ENCODE measurements at places on chromosomes 5 and 9. TPM values are rescaled to one million over a fixed set of nuclear protein-coding genes. Genes with fewer than 3 reads are reported as not detected.

SUSD3 gene
- total RNA-seq = 9.7 TPM

C5 gene
- 485 TPM for total RNA-seq

OBP2B gene
- not detected for total RNA-seq

GRCh38 chr9:78775696-78776295 lies 478.9 kb downstream of the PSAT1 start:
- no peak for DNase-seq
- H3K36me3 ChIP-seq = no peaks in the 10 kb centered on the region
- no peaks in the 10 kb centered on the region for H3K4me1 ChIP-seq
- H3K27me3 ChIP-seq = no peaks in the 10 kb centered on the region
- no peak overlapping the region for H3K27ac ChIP-seq

DNA sequence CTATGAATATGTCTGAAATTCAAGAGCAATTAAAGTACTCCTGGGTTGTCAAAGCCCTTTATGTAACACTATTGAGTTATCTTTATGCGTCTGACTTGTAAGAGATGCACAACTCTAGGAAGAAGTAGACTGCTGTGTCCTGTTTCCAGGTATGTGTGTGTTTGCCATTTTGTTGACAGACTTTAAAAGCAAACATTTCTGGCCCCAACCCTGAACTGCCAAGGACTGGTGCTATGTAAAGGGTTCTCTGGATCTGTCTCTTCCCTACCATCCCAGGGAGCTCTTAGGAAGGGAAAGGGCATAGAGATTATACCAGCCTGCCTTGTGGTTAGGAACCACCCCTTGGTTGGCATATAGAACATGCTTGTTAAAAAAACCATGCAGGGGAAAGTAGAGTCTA lies 12.1 kb downstream of the SLC22A5 start:
- H3K4me1 ChIP-seq = peaks cover 10% of the 10 kb centered on the region
- H3K36me3 ChIP-seq = peaks cover 5% of the 10 kb centered on the region
- no peaks in the 10 kb centered on the region for H3K27me3 ChIP-seq
- no peak for DNase-seq
- H3K4me3 ChIP-seq = no peak overlapping the region

DNA sequence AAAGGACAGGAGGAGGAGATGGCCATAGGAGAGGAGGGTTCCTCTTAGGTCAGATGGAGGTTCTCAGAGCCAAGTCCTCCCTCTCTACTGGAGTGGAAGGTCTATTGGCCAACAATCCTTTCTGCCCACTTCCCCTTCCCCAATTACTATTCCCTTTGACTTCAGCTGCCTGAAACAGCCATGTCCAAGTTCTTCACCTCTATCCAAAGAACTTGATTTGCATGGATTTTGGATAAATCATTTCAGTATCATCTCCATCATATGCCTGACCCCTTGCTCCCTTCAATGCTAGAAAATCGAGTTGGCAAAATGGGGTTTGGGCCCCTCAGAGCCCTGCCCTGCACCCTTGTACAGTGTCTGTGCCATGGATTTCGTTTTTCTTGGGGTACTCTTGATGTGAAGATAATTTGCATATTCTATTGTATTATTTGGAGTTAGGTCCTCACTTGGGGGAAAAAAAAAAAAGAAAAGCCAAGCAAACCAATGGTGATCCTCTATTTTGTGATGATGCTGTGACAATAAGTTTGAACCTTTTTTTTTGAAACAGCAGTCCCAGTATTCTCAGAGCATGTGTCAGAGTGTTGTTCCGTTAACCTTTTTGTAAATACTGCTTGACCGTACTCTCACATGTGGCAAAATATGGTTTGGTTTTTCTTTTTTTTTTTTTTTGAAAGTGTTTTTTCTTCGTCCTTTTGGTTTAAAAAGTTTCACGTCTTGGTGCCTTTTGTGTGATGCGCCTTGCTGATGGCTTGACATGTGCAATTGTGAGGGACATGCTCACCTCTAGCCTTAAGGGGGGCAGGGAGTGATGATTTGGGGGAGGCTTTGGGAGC lies 3.1 kb downstream of the EGR1 start:
- H3K4me1 ChIP-seq = peaks cover 16% of the 10 kb centered on the region
- no peak overlapping the region for H3K27ac ChIP-seq
- H3K4me3 ChIP-seq = no peak overlapping the region
- peaks cover 13% of the 10 kb centered on the region for H3K36me3 ChIP-seq
- no peak for DNase-seq
- no peaks in the 10 kb centered on the region for H3K27me3 ChIP-seq

DNA sequence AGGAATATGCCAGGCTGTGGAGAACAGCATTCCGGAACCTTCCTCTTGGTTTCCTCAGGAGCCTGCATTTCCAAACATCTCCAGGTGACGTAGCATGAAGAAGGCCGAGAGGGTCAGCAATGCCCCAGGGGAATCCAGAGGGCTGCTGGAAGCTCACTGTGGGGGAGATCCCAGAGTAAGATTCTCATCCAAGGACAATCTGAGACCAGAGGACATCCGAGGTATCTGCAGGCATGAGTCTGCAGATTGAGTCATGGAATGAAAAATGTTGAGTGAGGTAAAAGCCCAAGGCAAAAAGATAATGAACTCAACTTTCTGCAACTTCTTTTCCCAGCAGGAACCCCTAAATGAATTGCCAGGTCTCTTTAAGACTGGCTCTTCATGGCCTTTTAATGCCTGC lies 73.5 kb downstream of the KIF4B start:
- no peak overlapping the region for H3K27ac ChIP-seq
- peaks cover 5% of the 10 kb centered on the region for H3K27me3 ChIP-seq
- H3K4me3 ChIP-seq = no peak overlapping the region
- no peak for DNase-seq
- H3K4me1 ChIP-seq = no peaks in the 10 kb centered on the region
- no peaks in the 10 kb centered on the region for H3K36me3 ChIP-seq

DNA sequence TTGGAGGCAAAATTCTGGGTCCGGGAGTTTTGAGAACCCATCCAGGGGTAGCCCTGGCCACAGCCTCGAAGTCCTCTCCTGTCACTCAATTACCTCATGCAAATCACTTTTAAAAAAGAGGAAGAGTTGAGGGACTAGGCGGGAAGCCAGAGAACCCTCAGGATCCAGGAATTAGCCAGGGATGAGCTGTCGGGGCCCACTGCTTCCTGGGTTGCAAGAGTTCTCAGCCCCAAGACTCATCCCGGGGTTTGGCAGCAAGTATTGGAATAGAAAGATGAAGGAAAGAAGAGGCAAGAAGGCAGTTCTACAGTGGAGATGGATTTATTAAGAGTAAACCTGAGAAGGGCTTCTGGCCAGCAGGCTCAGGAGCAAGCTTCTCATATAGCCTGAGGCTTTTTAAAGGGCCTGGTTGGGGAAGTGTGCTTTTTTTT lies 25.6 kb downstream of the C9orf50 start:
- H3K36me3 ChIP-seq = no peaks in the 10 kb centered on the region
- H3K27ac ChIP-seq = no peak overlapping the region
- no peak for DNase-seq
- H3K27me3 ChIP-seq = peaks cover 3% of the 10 kb centered on the region
- H3K4me3 ChIP-seq = no peak overlapping the region

DNA sequence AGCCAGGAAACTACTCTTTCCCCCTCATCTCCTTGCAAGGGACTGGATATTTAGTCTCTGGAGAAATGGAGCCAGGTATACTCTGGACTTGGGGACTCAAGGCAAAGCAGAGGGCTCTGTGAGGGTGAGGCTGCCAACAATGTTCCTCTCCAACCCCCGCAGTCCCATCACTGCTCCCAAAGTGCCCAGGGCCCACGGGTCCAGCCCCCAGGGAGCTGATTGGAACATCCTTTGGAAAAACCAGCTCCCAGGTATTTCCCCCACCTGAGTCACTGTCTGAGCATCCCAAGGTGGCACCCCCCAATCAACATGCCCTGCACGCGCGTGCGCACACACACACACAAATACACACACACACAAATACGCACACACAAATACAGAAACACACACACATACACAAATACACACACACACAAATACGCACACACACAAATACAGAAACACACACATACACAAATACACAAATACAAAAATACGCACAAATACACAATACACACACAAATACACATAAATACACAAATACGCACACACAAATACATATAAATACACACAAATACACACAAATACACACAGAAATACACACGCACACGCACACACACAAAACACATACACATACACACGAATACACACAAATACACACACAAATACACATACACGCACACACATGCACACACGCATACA lies 137.4 kb downstream of the DAB2IP start:
- H3K4me1 ChIP-seq = no peaks in the 10 kb centered on the region
- no peaks in the 10 kb centered on the region for H3K36me3 ChIP-seq

DNA sequence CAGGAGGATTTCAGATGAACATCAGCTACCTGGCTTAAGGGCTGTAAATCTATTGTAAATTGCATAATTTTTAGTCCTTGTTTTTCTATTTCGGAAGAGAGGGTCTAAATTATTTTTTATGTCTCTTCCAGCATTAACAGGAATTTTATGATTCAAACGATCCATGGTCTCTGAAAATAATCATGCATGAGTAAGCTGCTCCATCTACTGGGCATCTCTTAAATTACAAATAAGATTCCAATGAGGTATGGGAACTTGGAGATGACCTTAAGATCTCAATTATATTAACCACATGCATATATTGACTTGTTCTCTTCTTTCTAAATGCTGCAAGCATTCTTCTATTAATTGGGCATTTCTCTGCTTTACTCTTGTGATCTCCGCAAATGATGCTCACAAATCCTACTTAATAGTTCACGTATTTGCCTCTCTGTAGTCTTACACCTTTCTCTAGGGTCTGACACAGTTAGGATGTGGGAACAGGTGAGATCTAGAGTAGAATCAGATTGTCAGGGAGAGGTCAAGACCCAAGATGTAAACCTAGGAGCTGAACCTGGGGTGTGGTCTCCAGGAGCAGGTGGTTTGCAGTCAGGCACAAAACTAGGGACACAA lies 86.9 kb downstream of the NUDT12 start:
- H3K27me3 ChIP-seq = no peaks in the 10 kb centered on the region
- DNase-seq = no peak
- no peak overlapping the region for H3K27ac ChIP-seq
- H3K4me1 ChIP-seq = no peaks in the 10 kb centered on the region
- no peak overlapping the region for H3K4me3 ChIP-seq
- H3K36me3 ChIP-seq = no peaks in the 10 kb centered on the region

- H3K4me3 ChIP-seq = no peak overlapping the region
- H3K27ac ChIP-seq = no peak overlapping the region
- H3K36me3 ChIP-seq = peaks cover 4% of the 10 kb centered on the region
- H3K27me3 ChIP-seq = no peaks in the 10 kb centered on the region
These were observed 4.9 kb downstream of the RNF183 start for GRCh38 chr9:113298311-113298710.

- no peak for DNase-seq
- no peaks in the 10 kb centered on the region for H3K36me3 ChIP-seq
- H3K4me1 ChIP-seq = no peaks in the 10 kb centered on the region
- no peak overlapping the region for H3K27ac ChIP-seq
- no peaks in the 10 kb centered on the region for H3K27me3 ChIP-seq
These were observed 23.2 kb downstream of the CNTFR start for GRCh38 chr9:34566322-34566721.

DNA sequence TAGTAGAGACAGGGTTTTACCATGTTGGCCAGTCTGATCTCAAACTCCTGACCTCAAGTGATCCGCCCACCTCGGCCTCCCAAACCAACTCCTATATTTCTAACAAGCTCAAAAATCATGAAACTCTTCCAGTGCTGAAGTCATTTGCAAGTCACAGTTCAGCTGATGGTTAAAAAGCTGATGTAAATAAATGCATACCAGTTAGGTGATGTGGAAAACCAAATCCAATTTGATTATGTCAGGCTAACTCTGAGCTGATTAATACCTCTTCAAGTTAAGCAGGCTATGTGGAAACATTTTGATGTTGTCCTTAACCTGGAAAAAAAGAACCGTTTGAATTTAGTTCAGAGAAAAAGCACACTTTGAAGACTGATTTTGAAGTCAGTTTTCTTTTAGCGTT lies 51.0 kb downstream of the TMEM252 start:
- no peaks in the 10 kb centered on the region for H3K36me3 ChIP-seq
- no peak overlapping the region for H3K4me3 ChIP-seq
- DNase-seq = no peak
- no peaks in the 10 kb centered on the region for H3K4me1 ChIP-seq
- no peaks in the 10 kb centered on the region for H3K27me3 ChIP-seq
- H3K27ac ChIP-seq = no peak overlapping the region

- no peaks in the 10 kb centered on the region for H3K27me3 ChIP-seq
- no peak for DNase-seq
- no peaks in the 10 kb centered on the region for H3K4me1 ChIP-seq
- H3K27ac ChIP-seq = no peak overlapping the region
- H3K4me3 ChIP-seq = no peak overlapping the region
- H3K36me3 ChIP-seq = no peaks in the 10 kb centered on the region
These were observed 127.6 kb downstream of the SLF1 start for GRCh38 chr5:94745786-94746730.

GRCh38 chr5:1808439-1808838 lies 7.2 kb downstream of the NDUFS6 start:
- H3K27ac ChIP-seq = no peak overlapping the region
- no peak overlapping the region for H3K4me3 ChIP-seq
- H3K4me1 ChIP-seq = no peaks in the 10 kb centered on the region
- H3K27me3 ChIP-seq = no peaks in the 10 kb centered on the region

- no peaks in the 10 kb centered on the region for H3K36me3 ChIP-seq
- H3K4me3 ChIP-seq = no peak overlapping the region
- no peaks in the 10 kb centered on the region for H3K27me3 ChIP-seq
- H3K4me1 ChIP-seq = peaks cover 3% of the 10 kb centered on the region
These were observed 60.1 kb upstream of the ZNF608 start for GRCh38 chr5:124806373-124807077.

GRCh38 chr5:158013939-158014338 lies 155.0 kb upstream of the CLINT1 start:
- H3K4me3 ChIP-seq = no peak overlapping the region
- no peaks in the 10 kb centered on the region for H3K27me3 ChIP-seq
- H3K4me1 ChIP-seq = peaks cover 6% of the 10 kb centered on the region
- H3K36me3 ChIP-seq = no peaks in the 10 kb centered on the region
- DNase-seq = no peak

DNA sequence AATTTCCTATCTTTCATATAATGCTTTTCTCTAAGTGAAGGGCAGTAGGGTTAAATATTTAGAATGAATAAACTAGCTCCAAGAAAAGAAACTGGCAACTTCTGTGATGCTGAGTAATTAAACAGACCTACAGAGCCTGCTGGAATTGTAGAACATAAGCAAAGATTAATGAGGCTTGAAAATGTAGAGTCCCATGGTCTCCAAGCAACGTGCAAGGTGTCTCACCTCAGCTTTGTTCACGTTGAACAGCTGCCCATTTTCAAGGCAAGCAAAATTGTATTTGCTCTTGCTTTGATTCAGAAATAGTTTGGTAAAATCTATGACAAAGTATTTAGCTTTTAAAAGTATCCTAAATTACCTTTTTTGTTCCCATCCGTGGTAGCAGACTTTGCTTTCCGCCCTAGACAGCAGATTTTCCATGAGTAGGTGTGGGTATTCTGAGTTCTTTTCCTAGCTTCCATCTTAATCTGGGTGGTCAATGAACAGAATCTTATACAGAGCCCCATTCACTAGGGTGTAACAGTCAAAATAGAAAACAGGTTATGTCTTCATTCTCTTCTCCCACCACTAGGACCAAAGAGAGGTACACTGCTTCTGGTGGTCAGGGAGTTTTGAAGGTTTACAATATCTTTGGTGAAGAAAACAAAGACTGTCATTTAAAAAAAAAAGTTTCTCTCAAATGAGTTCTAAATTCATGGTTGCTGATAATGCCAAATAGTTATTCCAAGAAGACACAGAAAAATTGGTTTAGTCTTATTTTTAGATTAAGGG lies 52.1 kb upstream of the TYRP1 start:
- no peak overlapping the region for H3K27ac ChIP-seq
- H3K36me3 ChIP-seq = no peaks in the 10 kb centered on the region
- H3K4me1 ChIP-seq = no peaks in the 10 kb centered on the region
- DNase-seq = no peak
- H3K27me3 ChIP-seq = no peaks in the 10 kb centered on the region
